ENCODE measurements at places on chromosomes 2 and 18.

DNA sequence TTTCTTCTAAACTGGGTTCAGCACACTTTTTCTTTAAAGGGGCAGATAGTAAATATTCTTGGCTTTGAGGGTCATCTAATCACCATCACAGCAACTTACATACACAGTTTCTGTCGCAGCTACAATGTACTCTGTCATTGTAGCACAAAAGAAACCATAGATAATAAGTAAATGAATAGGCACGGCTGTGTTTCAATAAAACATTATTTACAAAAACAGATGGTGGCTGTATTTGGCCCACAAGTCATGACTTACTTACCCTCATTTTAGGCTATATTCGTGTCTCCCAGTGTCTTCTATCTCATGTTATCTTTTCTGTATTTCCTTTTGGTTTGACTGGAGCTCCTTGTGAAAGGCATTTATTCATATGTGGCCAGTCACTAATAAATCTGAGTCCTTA lies 168.3 kb downstream of the MAP2 start:
- DNase-seq, result no peak

- no peak for DNase-seq
These were observed 63.6 kb downstream of the ZBTB7C start for GRCh38 chr18:48345596-48345995.

DNA sequence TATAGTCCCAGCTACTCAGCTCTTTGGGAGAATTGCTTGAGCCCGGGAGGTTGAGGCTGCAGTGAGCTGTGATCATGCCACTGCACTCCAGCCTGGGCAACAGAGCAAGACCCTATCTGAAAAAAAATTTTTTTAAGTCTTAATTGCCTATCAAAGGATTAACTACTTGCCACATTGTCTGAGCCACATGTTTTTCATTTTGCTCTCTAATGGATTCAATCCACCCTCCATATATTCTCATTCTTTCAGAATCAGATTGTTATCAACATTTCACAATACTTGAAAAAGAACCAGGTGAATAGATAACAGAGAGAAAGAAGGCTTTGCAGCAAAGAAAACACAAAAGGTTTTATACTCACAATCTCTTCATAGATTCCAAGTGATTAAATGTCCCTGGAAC lies 61.0 kb downstream of the PXDN start:
- DNase-seq, result no peak

DNA sequence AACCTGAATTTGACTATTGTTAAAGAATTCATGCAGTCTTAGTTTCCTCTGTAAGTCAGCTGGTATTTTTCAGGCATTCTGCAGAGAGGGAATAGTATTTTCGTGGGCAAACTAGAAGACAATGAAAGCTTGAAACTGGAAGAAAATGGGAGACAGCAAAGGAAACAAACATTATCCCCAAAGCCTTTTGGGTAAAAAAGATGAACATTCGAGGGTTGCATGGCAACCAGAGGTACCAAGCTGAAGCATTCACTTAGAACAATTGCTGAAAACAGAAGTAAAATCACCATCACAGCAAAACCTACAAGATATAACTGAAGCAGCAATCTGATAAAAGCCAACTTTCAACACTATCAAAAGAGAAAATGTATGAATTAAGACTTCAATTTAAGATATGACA lies 233.7 kb downstream of the SCG2 start:
- no peak for DNase-seq

GRCh38 chr2:127796389-127796788 lies 14.6 kb downstream of the WDR33 start:
- DNase-seq, result no peak

- DNase-seq, result no peak
These were observed 708.9 kb downstream of the ERBB4 start for GRCh38 chr2:211829725-211830124.

GRCh38 chr2:127410871-127411652 lies 7.2 kb upstream of the PROC start:
- DNase-seq, result no peak

GRCh38 chr2:231185886-231186285 lies 12.5 kb upstream of the ARMC9 start:
- DNase-seq, result no peak

DNA sequence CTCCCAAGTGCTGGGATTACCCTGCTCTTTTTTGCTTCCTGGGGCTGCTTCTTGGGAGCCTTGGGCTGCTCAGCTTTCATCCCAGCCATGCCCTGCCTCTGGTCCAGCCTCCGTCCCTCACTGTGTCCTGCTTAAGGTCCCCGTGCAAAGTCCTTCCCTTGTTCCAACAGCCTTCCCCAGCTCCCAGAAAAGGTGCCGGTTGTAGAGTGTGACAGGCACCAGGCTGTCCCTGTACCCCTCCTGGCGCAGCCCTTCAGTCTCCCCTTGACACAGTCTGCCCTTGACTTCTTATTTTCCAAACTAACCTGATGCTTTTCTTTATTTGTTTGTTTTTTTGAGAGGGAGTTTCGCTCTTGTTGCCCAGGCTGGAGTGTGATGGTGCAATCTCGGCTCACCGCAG lies 20.1 kb upstream of the ALPI start:
- no peak for DNase-seq

GRCh38 chr2:166499281-166499680 lies 5.2 kb upstream of the SCN7A start:
- DNase-seq, result no peak

- no peak for DNase-seq
These were observed 212.1 kb upstream of the ZC3H15 start for GRCh38 chr2:186273953-186274352.

- DNase-seq, result no peak
These were observed 361.2 kb upstream of the GALNT5 start for GRCh38 chr2:156896294-156896693.

GRCh38 chr2:14815201-14815600 lies 182.7 kb downstream of the LRATD1 start:
- no peak for DNase-seq

- DNase-seq, result no peak
These were observed 55.6 kb downstream of the MRPL35 start for GRCh38 chr2:86254576-86255538.

Data from stimulated activated CD4-positive, alpha-beta T cell treated with anti-CD3 and anti-CD28 coated beads, Interleukin-4, amount 100 ng/mL, for 4 hours (primary cell).